Caudate nucleus (tissue), 63 donors: ENCODE measurements at places on chromosomes 4 and X.

GRCh38 chr4:33512397-33512796 lies 2731.9 kb downstream of the ARAP2 start:
- no peak for DNase-seq

GRCh38 chrX:134929808-134930207 lies 61.0 kb upstream of the SMIM10 start:
- no peak for DNase-seq

- no peak for DNase-seq
Observed at GRCh38 chr4:20255251-20255586, 3.5 kb downstream of the SLIT2 start.

DNA sequence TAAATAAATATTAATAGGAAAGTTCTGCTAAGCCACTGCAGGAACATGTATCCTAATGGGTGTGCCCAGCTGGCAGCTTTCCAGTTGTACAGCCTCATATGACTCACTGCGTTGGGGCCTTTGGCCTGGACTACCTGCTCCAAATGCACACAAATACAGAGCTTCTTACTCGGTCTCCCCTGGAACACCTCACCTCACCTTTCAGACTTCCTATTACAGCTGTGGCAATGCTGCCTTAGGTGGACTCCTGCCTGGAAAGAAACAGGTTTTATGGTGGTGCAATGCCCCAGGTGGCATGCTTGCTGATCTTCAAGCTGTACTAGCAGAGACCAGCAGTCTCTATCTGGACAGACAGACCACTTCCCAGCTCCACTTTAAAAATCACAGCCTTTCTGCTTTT lies 85.7 kb upstream of the EXOC1L start:
- DNase-seq = no peak

DNA sequence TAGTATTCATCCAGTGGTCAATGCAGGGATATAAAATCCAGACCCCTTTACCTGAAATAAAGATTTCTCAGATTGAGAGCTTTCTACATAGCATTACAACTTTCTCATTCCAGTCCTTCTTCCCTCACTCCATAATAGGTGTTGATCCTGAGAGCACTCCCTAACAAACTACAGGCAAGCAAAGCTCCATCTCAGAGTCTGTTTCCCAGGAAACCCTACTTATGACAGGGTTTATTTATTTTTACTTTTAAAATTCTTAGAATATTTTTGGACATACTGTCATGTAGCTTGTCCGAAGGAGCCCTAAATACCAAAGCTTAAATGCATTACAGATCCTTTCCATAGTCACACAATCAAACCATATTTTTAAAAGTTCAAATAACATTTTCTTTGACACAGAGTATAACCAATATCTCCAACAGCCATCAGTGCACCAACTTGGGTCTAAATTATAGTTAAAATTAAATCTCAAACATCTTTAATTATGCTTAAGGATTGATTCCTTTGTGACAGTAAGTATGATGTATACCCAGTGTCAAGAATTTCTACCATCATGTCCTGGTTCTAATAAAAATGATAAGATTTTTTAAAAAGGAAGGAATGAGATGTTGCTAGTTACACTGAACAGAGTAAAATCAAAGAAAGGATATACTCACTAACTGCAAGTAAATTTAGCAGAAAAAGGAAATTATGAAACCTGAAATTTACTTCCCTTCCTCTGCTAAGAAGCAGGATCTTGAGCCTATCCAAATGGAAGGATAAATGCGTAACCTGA lies 580.4 kb upstream of the ADGRL3 start:
- DNase-seq = no peak

- no peak for DNase-seq
Observed at GRCh38 chrX:7119950-7120877, 27.3 kb upstream of the STS start.

GRCh38 chr4:39641451-39641850 lies 2.8 kb upstream of the SMIM14 start:
- DNase-seq = no peak

GRCh38 chr4:142818476-142818875 lies 27.6 kb downstream of the INPP4B start:
- no peak for DNase-seq

GRCh38 chrX:22516893-22517292 lies 244.2 kb downstream of the CBLL2 start:
- DNase-seq = no peak

DNA sequence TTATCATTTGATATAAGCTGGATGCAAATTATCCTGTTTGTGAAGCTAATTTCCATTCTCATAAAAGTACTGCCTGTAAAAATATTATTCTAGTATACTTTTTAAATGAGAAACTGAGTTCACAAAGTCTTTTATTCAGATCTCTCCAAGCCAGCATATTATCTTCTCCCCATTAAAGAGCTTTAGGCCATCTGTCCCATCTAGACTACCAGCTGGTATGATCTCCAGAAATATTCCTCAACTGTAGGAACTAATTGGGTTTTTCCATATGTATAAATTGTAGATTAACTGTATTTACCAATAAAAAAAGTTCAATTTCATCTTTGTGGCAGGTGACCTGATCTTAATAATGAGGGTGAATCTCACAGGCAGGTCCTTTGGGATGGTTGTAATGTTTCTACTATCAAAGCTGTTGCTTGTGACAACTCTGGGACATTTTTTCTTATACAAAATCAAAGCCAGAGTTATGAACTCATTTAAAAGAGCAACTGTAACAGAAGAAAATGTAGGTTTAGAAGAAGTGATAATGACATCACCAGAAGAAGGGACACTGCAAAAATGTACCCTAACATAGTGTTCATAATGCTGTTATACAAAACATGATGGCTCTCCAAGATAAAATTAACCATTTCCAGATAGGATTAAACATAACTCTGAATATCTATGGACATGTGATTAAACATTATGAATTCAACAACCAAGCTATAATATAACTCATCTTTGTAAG lies 132.8 kb downstream of the KCNIP4 start:
- DNase-seq = no peak

DNA sequence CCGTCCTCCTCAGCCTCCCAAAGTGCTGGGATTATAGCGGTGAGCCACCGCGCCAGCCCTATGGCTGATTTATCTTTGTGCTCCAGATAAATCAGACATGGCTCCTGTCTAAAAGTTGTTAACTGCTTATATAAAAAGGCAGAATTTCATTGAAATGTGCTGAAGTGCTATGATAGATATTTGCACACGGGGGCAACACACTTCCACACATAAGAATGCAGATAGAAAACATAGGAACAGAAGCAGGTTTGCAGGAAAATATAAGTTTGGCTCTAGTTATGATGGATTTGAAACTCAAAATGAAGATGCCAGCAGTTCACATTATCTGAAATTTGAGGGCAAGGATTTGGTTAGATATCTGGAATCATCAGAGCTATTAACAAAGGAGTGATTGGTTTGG lies 163.1 kb upstream of the SLITRK2 start:
- DNase-seq = no peak

DNA sequence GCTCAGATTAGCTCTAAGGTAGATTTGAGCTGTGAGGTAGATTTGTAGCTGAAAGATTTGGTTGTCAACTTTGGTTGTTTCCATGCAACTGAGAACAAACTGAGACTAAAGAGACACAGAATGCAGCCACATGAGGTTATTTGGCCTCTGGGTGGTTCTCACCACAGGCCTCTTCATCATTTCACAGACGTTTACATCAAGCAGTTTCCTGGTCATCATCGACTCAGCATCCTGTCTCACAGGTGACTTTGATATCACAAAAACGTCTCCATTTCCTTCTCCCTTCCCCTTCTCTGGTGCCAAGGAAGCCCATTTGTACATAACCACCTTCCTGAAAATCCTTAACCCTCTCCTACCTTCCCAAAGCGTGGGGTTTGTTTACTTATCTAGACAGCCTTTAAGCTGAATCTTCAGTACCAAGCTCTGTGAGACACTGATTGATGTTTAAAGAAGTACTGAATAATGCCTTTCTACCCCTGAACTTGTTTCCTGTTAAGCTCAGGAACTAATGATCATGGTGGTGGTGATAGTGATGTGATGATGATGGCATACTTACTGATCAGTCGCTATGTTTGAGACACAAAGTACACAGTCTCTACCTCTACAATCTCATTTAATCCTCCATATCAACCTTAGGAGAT lies 81.9 kb downstream of the FAM114A1 start:
- no peak for DNase-seq

DNA sequence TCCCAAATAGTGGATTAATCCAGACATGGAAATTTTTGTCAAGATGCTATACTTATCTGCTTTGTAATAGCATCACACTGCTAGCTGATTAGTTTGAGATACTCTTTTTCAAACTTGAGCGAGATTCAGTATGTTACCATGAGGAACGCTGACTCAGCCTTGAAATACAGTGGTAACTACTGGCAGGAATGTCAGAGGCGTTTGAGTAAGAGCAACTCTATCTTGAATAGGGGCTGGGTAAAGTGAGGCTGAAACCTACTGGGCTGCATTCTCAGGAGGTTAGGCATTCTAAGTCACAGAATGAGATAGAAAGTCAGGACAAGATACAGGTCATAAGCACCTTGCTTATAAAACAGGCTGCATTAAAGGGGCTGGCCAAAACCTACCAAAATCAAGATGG lies 2519.6 kb downstream of the ARAP2 start:
- DNase-seq = no peak

DNA sequence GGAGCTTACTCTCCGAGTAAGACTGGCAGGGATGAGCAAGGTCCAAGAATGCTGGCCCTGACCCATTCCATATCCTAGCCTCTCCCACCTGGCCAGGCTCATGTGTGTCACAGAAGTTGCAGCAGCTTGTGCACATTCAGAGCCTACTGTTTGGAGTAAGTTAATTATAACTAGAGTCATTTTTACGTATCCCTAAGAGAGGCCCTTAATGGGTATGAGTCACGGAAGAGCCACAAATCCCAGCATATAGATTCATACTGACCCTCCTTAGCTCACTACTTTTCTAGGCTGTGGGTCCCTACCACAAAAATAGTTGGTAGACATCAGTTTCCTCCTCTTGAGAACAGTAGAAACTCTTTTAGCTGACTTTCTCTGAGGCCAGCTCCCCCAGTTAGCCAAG lies 118.3 kb upstream of the FRG1 start:
- no peak for DNase-seq

DNA sequence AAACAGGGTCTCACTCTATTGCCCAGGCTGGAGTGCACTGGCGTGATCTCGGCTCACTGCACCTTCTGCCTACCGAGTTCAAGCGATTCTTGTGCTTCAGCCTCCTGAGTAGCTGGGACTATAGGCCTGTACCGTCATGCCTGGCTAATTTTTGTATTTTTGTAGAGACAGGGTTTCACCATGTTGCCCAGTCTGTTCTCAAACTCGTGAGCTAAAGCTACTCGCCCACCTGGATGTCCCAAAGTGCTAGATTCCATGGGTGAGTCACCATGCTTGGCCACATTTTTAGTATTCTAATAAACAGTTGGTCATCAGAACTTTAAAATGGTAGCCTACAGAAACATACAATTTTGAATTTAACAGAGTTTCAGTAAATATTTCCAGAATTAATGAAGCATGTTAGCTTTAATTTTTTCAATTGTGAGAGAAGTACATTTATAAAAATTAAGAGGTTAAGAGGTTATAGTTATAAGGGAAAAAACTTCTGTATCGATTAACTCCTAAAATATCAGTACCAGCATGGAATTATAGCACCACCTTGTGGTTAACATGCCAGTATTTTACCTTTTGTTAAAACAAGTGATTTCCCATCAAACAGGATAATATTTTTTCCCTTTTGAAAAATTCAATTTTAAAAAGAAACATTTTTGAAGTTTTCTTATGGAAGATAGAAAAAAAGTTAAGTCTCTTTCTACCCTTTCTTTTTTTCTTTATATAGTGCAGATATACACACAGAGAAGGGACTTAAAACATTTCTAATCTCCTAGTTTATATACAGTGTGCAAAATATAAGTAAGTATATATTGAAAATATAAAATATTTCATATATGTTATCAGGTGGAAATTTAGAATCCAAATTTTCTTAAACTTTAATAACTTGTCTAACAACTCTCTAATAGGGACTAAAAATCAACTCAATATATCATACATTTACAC lies 35.4 kb downstream of the CEP44 start:
- DNase-seq = no peak

- no peak for DNase-seq
Observed at GRCh38 chr4:129822701-129823100, 726.7 kb downstream of the C4orf33 start.

DNA sequence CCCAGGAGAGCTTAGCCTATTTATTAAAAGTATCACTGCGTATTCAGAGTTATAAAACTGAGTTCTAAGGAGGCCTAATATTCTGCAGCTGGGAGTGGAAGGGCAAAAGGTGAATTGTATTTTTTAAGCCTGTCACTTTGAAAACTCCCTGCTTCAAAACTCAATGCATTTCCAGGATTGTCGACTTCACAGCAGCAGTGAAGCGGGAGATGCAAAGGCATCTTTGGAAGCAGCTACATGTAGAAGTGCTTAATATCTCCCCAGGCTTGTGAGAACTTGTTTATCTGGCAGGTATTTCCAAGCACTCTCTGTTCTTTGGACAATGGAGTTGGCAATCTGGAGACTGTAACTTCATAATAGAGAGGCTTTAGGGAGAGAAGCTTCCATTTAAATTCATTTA lies 717.5 kb upstream of the SLIT2 start:
- DNase-seq = no peak

GRCh38 chrX:88202149-88202548 lies 544.9 kb upstream of the CPXCR1 start:
- DNase-seq = no peak

- no peak for DNase-seq
Observed at GRCh38 chrX:151505796-151506195, 57.7 kb upstream of the PASD1 start.

GRCh38 chr4:2264481-2265041 lies 2.7 kb upstream of the MXD4 start:
- DNase-seq = no peak

DNA sequence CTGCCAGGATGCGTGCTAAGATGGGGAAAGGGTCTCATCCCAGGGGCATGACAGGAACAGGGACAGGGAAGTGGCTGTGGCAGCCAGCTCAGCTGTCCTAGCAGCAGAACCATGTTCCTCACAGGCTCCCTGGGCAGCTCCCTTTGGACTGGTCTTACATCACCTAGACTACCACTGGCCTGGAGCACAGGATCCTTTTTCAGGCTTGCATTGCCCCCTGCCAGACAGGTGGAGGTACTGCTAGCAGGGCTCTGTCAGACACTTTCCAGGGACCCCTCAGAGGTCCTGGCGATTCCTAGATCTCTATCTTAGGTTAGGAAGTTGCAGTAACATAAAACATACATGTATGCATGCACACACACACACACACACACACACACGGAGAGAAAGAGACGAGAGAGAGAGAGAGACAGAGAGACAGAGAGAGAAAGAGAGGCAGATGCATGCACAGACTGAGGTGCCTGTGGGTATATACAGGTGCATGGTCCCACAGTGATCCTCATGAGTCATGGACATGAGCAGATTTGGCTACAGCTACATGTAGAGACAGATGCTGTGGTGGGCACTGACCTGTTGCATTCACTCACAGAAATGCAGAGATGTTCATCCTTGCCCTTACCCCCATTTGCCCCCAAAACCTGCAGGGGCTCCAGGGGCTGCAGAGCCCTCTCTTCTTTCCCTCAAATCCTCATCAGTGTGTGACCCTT lies 63.6 kb downstream of the STARD8 start:
- DNase-seq = no peak

DNA sequence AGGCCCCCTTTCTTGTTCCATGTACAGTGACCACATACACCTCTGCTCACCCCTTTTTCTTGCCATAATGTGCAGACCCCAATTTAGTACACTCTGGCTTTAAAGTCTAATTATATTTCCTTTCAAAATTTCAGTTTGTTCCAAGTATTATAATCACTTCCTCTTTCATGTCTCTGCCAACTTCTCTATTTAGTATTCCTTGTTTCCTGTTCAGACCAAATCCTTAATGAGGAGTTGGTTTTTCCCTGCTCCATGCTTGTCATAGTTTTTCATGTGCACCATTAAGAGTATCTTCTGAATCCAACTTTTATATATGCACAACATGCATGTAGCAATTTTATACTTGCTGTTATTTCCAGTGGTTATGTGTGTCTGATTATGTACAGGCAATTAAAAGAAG lies 32.3 kb downstream of the USP53 start:
- no peak for DNase-seq
